ENCODE measurements at places on chromosomes 2 and 18.

DNA sequence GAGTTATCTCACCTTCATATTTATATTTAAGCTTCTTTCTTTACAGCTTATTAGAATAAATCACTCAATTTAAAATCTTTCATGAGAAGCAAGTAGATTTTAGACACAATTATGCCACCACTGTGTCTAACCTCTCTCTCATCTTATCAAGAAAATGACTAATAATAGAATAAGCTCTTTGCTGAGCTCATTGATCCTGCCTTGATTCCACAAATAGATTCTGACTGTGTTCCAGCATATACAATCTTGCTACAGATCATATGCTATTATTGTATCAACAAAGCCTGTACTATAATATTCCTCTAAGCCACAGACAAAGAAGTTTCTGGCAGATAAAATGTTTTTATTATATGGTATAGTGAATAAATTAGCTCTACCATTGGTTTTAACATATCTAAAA is 168.7 kb upstream of the GULP1 start:
- no peak for DNase-seq

GRCh38 chr2:176178757-176179295 is 9.6 kb upstream of the HOXD1 start:
- no peak for DNase-seq

DNA sequence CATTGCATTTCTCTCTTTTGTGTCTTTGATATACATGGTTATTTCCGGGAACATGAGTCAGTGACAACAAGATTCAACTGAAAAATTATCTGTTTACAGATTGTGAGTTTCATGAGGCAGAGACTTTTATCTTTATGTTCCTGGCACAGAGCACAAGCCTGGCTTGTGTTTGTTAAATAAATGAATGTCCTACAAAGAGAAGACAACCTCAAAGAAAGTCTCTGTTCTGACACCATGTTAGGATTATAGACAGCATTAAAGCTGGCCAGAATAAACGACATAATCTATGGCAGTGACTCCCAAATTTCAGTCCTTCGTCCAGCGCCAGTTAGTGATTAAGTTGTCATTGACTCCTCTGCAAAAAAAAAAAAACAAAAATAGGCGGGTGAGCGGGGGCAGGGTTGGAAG is 97.4 kb upstream of the DNAJC10 start:
- no peak for DNase-seq

- DNase-seq = no peak
Measured at GRCh38 chr2:163943403-163944346, 207.9 kb upstream of the FIGN start.

DNA sequence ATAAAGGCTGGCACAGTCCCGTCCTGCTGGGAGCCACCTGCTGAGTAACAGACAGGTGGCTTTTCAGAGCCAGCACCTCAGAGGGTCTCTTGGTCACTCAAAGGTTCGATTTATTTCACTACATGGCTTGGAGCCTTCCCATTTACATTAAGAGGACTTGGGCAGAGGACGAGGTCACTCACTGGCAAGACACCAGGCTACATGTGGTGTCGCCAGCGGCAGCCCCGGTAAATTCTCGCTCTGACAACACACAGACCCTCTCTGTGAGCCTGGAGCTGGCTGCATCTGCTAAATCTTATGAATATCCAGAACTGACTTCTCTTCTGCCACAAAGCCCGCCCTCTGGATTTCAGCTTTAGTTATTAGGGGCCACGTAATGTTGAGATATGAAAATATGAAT is 254.7 kb downstream of the VAPA start:
- DNase-seq = no peak

DNA sequence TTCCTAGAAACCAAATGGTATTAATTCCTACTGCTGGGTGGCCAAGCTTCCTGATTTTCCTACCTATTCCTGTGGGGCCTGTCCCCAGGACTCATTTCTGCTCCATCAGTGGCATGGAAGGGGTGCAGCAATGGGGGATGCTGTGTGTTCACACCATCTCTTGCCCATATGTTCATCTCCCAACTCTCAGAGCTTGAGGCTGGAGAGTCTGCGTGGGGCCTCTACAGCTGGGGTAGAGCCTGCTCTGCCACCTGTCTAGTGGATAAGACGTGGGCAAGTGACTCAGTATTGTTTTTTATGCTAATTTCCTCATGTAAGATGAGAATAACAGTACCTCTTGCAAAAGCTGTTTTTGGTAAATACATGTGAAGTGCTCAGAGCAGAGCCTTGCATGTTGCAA is 149.8 kb downstream of the ACTR3 start:
- DNase-seq = no peak

GRCh38 chr2:135494503-135494902 is 36.5 kb downstream of the ZRANB3 start:
- DNase-seq = no peak

- DNase-seq = no peak
Measured at GRCh38 chr2:209383212-209383611, 40.6 kb upstream of the MAP2 start.

DNA sequence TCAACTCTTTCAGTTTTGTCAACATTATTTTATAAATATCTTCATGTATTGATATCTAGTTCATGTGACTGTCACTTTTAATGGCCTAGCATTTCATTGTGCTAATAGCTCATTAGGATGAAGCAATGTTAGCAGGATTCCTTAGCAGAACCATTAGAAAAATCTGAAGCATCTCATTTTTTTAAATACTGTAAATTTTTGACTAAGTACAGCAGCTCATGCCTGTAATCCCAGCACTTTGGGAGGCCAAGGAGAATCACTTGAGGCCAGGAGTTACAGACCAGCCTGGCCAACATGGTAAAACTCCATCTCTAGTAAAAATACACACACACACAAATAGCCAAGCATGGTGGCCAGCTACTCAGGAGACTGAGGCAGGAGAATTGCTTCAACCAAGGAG is 15.6 kb upstream of the ANTXR1 start:
- no peak for DNase-seq

GRCh38 chr2:38631976-38632375 is 29.2 kb upstream of the HNRNPLL start:
- DNase-seq = no peak

DNA sequence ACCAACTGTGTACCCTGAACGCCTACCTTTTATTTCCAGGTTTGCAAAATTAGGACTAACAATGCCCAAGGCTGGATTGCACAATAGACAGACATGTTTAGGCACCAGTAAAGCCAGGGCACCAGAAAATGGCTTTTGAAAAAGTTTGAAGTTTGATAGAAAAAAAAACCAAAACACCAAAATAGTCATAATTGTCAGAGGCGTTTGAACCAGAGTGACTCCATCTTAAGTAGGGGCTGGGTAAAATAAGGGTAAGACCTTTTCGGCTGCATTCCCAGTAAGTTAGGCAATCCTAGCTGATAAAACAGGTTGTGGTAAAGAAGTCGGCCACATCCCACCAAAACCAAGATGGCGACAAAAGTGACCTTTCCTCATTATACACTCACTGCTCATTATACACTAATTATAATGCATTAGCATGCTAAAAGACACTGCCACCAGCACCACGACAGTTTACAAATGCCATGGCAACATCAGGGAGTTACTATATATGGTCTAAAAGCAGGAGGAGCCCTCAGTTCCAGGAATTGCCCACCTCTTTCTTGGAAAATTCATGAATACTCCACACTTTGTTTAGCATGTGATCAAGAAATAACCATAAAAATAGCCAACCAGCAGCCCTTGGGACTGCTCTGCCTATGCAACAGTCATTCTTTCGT is 105.1 kb upstream of the MSH2 start:
- no peak for DNase-seq

GRCh38 chr2:34570266-34570872 is 971.3 kb upstream of the FAM98A start:
- DNase-seq = no peak

DNA sequence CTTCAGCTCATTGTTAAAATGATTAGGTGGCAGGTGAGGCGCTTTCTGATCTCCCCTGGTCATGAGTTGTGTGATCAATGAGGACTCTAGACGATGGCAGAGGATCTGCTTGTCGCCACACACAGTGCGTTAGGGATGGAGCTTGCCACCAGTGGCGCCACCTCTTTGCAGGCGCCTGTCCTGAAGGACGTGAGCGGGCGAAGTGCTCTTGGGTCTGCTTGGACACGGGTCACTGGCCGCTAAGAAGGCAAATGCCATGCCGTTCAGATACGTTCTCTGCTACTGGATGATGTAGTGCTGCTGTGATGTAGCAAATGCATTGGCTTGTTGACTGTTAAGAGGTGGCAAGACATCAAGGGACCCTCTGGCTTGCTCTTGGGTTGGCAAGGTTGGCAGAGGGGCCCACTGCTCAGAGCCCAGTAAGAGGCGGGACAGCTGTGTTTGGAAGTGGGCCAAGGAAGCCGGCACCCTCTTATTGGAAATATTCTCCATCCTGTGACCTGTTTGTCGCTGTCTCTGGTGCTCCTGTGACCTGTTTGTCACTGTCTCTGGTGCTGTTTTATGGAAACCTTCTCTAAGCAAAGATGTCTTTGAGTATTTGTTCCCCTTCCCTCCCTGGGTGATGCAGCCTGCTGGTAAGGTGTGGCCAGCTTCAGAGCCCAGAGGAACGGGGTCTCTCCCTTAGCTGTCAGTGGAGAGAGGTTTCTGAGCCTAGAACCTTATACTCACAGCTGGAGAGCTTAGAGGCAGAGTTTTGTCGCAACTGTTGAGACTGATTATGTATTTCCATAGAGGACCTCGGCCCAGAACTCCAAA is 14.6 kb downstream of the LDLRAD4 start:
- DNase-seq = no peak

GRCh38 chr2:70775141-70775540 is 7.1 kb upstream of the ADD2 start:
- no peak for DNase-seq

- DNase-seq = peak; percentile 19
Measured at GRCh38 chr2:191617575-191617974, 60.4 kb upstream of the NABP1 start.

DNA sequence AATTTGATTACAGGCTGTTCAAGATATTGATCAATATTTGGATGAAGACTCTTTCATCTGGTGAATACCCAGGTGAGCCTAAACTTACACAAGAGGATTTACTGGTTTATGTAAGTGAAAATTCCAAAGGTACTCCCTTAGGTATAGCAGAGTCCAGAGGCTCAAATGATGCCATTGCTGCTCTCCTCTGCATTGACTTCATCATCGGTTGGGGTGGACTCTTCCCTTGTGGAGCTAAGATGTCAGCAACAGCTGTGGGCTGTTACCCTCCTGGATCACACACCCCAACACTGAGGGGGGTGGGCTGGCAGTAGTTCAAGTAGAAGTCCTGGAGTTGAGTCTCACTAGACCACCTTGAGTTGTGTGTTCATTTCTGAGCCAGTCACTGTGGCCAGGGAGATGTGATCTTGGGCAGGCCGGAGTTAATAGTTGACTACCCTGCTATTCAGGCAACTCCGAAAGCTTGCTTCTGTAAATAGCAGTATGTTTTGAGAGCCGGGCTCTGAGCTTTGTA is 236.9 kb downstream of the PTPRM start:
- no peak for DNase-seq

DNA sequence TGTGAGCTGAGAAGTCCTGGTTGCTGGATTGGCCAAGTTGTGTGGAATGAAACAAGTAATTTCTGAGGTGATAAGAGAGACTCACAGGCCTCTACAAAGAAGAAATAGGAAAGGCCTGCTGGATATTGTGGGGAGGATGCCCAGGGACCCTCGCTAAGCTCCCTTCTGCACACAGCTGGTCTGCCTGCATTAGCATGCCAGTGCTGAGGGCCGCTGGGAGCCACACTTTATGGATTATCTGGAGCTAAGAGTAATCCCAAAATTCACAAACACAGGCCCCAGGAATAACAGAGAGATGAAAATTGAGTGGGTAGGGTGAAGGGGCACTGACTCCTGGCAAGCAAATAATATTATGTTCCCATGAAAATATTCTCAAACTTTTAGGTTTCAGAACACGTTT is 114.9 kb upstream of the SIX3 start:
- no peak for DNase-seq

DNA sequence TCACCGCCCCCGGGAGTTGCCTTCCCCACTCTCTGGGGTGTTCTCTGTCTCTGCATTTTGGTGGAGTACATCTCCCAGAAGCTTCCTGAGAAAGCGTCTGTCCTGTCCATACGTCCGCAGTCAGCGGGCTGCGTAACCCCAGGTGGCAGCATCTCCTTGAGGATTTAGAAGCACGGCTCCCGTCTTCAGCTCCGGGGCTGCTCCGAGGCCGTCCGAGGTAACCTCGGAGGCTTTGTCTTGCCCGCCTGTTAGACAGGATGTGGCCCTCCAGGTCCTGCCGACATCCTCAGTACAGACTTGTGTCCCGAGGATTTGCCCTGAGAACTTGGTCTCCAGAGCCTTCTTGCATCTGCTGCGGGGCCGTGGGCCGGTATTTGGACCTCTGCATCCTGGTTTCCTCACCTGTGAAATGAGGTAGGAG is 58.4 kb downstream of the CTDP1 start:
- no peak for DNase-seq

DNA sequence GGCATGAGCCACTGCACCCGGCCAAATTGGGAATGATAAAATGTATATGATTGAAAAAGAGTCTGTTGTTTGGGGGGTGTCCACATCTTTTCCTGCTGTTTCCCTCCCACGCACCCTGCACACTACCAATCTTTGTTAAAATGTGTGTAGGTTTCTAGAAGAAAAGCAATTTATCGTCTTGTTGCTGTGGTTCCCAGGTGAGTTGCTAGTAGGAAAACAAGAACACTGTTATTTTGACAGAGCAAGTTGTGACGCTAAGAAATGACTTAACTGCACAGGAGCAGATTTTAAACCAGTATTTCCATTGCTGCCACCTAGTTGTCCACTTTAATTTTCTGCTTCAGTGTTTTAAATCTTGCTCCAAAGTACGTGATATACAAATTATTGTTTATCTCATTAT is 21.0 kb upstream of the USP14 start:
- DNase-seq = no peak

DNA sequence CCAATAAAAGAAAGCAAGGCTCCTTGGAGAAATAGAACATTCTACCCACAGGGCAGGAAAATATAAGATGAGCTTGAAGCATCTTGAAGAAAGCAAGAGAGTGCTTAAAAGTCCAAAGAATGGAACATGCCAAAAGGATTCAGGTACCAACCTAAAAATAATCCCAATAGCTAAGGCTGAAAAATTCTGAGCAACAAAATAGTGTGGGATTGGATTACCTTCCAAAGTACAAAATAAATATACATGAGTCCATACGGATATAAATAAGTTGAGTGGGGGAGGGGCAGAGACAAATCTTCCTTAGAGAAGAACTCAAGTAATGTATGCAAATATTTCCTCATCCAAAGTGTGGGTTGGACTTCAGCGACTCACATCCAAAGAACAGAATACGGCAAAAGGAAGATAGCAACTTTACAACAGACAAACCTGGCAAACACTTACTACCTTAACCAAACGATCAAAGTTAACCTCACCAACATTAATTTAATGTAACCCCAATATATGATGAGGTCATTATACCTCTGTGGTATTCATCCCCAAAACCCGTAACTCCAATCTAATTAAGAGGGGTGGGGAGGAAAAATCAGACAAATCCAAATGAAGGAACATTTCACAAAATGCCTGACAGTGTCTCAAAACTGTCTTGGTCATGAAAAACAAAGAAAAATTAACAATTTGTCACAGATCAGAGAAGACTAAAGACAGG is 26.9 kb downstream of the MEMO1 start:
- DNase-seq = no peak

GRCh38 chr18:3329471-3329870 is 67.5 kb downstream of the MYL12B start:
- no peak for DNase-seq

GRCh38 chr2:165371356-165371755 is 98.1 kb upstream of the CSRNP3 start:
- no peak for DNase-seq

GRCh38 chr2:226114436-226114835 is 685.2 kb downstream of the IRS1 start:
- DNase-seq = no peak

GRCh38 chr2:9703085-9703678 is 72.4 kb upstream of the YWHAQ start:
- peak; percentile 56 for DNase-seq

GRCh38 chr18:43877616-43878321 is 600.5 kb upstream of the SYT4 start:
- DNase-seq = no peak
